ENCODE measurements at places on chromosomes 5 and 9. TPM values are rescaled to one million over a fixed set of nuclear protein-coding genes. Genes with fewer than 3 reads are reported as not detected.

The GBGT1 gene
- total RNA-seq: 3.4 TPM

DNA sequence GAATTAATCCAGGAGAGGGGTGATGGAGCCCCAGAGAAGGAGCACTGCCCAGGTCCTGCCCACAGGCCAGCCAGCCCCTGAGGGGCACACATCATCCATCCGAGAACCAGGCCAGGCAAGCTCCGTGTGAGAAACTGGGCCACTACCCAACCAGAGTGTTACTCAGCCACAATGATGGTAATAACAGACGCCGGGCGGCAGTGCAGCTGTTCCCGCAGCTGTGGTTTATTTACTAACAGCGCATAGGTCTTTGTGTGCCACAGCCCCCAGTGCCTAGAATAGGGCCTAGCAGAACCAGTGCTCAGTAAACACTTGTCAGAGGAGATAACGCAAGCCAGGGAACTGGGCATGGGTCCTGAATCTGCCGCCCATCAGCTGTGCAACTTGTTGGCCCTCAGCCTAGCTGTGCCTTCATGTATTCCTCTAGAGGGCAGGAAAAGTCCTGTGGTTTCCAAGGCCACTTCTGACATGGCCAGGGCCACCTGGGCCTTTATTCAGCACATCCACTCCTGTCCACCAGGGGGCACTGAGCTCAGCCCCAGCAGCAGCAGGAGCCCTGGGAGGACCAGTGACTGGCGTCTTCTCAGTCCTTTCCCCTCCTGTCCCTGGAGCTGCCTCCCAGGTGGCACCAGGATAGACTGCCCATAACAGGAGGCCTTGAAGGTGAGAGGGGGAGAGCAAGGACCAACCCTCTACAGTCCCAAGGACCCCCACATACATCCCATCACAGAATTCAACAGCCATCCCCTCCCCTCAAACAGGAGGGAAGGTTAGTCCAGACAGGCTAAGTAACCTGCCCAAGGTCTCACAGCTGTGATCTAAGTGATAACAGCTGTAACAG lies 2.1 kb downstream of the MXD3 start:
- DNase-seq: no peak

DNA sequence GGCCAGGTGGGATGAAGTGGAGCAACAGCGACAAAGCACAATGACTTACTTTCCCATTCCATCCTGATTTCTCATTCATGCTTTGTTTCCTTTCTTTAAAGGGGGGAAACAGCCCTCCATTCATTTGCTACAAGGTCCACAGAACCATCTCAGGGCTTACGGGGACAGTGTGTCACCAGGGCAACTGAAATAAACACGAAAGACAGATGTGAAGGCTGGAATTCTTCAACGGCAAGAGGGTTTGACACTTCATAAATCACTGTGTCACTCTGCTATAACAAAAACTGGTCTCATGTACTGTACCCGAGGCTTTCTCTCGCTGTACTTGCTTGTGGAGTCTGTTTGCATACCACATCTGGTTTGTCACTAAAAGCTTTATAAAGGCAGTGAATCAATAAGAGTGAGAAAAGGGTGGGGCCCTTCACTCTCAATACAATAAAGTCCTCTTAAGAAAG lies 150.8 kb downstream of the EFNA5 start:
- peak; percentile 77 for DNase-seq

GRCh38 chr5:127898551-127899213 lies 184.9 kb upstream of the SLC12A2 start:
- DNase-seq: no peak

GRCh38 chr9:20552874-20553557 lies 69.3 kb downstream of the MLLT3 start:
- DNase-seq: no peak

DNA sequence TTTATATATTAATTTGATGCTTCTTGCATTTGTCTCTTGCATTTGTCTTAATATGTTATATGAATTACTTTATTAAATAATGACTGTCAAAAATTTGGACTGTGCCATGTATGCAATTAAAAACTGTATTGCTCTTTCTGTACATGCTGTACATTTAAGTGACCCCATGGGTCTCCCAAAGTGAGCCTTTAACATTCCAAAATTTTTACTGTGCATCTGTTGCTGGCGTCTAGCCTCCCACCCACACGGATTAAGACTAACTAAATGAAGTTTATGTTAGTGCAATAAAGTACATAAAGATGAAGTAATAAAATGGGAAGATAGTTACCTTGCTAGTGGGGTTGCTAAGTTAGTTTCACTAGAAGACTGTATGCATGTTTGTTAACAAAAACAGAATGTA lies 48.5 kb downstream of the ADAMTS19 start:
- DNase-seq: no peak

- DNase-seq: no peak
These were observed 153.3 kb downstream of the SLF1 start for GRCh38 chr5:94771742-94772141.

DNA sequence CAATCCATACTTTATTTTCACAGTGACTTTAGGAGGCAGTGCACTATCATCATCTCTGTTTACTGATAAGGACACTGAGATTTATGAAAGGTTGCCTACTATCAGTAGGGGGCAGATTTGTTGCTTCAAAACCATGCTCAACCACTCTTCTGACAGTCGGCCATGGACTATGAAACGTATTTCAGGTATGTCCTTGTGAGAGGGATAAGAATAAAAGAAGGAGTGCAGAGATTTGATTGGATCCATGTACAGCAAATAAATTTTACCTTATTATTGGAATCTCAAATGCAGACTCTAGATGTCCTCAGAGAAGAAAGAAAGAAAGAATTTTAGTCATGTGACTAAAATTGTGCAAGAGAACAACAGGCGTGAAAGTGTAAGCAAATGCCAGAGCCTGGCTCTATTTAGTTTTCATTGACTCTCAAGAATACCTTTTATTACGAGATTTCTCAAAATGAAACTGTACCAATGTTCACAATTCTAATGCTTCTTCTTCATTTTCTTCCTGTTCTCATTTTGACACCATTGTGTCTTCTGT lies 296.6 kb upstream of the RASA1 start:
- no peak for DNase-seq

- DNase-seq: no peak
These were observed 28.6 kb upstream of the CTNNA1 start for GRCh38 chr5:138724470-138725146.

The SH3GL2 gene
- total RNA-seq: 0.20 TPM

DNA sequence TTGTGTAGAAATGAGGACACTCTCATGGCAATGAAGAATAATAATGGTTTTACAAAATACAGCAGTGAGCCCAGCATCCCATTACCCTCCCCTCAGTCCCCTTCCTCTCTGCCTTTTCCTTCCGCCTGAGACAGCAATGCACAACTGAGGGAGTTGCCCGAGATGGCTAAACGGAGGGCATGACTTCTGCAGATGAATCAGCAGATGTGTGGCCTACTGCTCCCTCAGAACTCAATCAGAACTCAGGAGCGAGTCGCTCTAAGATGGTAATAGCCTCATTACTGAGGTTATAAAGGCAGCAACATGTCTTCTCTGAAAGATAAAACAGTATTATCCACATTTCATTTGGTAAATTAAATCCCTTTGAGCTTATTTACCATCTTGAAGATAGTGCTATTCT lies 326.6 kb downstream of the ENC1 start:
- no peak for DNase-seq

GRCh38 chr5:31251032-31251431 lies 57.5 kb downstream of the CDH6 start:
- DNase-seq: no peak

- no peak for DNase-seq
These were observed 14.9 kb downstream of the CD180 start for GRCh38 chr5:67181648-67182221.

The SLC6A19 gene
- not detected for total RNA-seq

GRCh38 chr5:57696825-57697570 lies 214.4 kb upstream of the ACTBL2 start:
- no peak for DNase-seq

DNA sequence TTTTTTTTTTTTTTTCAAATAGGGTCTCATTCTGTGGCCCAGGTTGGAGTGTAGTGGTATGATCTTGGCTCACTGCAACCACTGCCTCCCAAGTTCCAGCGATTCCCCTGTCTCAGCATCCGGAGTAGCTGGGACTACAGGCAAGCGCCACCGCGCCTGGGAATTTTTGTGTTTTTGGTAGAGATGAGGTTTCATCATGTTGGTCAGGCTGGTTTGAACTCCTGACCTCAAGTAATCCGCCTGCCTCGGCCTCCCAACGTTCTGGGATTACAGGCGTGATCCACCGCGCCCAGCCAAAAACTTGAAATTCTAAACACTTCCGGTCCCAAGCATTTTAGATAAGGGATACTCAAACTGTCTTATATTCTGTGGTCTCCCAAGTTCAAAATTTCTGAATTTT lies 718.9 kb upstream of the MEF2C start:
- DNase-seq: no peak

DNA sequence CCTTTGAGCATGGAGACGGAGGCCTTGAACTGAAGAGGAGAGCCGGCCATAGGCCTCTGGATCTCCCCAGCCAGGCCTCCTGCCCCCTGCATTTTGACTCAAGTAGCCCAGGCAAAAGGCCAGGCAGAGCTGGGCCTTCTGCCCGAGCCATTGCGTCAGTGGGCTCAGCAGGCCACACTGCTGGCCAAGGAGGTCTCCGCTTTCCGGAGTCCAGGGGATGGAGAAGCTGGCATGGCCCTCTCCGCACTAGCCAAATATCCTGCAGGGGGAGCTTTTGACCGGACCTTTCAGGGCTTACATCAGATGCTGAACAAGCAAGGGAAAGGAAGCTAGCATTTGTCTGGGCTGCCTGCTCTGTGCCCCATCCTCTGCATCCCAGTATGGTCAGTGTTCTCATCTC lies 386.8 kb downstream of the TRIM36 start:
- no peak for DNase-seq

DNA sequence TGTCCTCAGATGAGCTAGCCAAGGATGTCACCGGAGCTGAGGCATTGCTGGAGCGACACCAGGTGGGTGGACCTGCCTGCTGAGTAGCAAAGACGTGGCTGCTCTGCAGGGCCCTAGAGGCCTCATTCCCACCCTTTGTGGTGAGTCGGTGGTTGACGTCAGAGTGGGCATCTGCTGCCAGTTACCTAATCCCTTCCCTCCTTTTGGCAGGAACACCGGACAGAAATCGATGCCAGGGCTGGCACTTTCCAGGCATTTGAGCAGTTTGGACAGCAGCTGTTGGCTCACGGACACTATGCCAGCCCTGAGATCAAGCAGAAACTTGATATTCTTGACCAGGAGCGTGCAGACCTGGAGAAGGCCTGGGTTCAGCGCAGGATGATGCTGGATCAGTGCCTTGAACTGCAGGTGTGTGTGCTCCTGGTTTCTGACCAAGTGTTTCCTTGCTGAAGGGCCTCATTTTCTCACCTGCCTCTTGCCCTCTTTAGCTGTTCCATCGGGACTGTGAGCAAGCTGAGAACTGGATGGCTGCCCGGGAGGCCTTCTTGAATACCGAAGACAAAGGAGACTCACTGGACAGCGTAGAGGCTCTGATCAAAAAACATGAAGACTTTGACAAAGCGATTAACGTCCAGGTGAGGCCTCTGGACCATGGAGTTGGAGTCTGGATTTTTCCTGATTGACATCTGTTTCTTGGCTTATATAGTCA lies 48.9 kb downstream of the DYNC2I2 start:
- no peak for DNase-seq

GRCh38 chr9:116145036-116145435 lies 8.6 kb upstream of the PAPPA start:
- DNase-seq: no peak

DNA sequence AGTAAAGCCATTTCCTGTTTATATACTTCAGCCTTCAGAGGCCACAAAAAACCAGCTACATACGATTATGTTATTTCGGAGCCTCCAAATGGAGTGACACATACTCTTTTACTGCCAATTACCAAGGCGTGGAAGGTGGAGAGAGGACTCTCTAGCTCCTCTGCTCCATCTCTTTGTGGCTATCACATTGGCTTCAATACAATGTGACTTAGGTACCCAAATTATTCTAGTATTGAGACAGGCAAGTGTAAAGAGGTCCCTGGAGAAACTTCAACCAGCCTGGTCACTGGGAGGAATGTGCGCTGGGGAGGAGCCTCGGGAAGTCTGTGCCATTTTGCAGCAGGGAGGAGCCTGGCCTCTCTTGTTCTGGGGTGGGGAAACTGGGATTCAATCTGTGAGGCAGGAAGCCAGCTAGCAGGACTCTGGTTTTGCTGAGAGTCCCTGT lies 85.8 kb upstream of the TAS2R1 start:
- DNase-seq: no peak

The PNPLA7 gene
- 4.4 TPM for total RNA-seq

GRCh38 chr9:93686127-93686879 lies 109.9 kb downstream of the PHF2 start:
- no peak for DNase-seq

DNA sequence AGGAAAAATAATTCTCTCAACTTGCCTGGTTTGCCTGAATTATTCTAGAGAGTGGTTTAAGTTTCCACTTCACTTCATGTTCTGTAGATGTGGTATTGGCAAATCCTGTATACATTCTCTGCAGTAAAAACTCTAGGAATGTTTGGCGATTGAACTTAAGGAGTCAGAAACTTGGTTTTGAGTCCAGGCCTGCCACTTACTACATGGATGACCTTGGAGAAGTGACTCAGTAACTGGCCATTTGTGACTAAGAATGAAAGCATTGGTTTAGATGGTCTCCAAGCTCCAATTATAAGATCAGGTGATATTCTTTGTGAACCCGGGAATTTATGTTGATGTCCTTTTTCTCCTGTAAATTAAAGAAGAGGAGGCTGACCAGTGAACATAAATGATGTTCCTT lies 233.8 kb downstream of the GAS1 start:
- DNase-seq: peak; percentile 37

- no peak for DNase-seq
These were observed 19.5 kb downstream of the MAN2A1 start for GRCh38 chr5:109709225-109709624.

The TMEM215 gene
- total RNA-seq: 0.39 TPM

- DNase-seq: no peak
These were observed 1.5 kb upstream of the LYSMD3 start for GRCh38 chr5:90530736-90531487.

The ATOSB gene
- 8.8 TPM for total RNA-seq

DNA sequence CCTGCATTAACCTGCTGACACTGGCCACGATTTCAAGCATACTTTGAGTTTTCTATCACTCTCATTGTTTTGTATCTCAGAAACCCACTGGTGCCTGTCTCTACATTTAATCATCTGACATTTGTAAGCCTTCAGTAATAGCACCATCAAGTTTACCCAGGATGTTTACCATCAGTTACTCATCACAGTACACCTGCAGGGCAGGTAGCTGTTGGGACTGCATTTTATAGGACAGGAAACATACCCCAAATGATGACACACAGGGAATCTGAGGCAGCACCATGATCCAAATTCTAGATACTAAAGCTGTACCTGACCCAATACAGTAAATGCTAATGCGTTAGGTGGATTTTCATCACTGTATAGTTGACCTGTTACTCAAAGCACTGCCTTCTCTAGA lies 114.2 kb downstream of the FEM1C start:
- DNase-seq: no peak

DNA sequence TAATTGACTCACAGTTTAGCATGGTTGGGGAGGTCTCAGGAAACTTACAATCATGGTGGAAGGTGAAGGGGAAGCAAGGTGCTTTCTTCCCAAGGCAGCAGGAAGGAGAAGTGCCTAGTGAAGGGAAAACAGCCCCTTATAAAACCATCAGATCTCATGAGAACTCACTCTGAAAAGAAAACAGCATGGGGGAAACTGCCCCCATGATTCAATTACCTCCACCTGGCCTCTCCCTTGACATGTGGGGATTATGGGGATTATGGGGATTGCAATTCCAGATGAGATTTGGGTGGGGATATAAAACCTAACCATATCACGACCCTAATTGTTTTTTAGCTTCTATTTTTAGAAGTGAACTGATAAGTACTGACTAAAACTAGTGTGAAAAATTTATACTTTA lies 1377.5 kb upstream of the DMAC1 start:
- DNase-seq: no peak
